ENCODE measurements at places on chromosomes 3 and 15. TPM values are rescaled to one million over a fixed set of nuclear protein-coding genes. Genes with fewer than 3 reads are reported as not detected.

The CNOT10 gene
- 43.2 TPM for polyA plus RNA-seq

DNA sequence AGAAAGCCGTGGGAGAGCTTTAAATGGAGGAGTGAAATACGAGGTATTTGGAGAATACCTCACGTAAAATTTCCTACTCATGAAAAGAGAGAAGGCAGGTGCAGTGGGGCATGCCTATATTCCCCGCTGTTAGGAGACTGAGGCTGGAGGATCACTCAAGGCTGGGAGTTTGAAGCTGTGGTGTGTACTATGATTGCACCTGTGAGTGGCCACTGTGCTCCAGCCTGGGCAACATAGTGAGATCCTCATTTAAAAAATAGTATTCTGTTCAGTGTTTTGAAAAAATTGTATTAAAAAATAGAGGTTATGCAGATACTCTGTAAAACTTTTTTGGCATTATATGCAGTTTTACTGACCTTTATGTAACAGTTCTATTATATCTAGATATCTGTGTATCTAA lies 20.0 kb downstream of the UBE2E1 start:
- no peak for DNase-seq

DNA sequence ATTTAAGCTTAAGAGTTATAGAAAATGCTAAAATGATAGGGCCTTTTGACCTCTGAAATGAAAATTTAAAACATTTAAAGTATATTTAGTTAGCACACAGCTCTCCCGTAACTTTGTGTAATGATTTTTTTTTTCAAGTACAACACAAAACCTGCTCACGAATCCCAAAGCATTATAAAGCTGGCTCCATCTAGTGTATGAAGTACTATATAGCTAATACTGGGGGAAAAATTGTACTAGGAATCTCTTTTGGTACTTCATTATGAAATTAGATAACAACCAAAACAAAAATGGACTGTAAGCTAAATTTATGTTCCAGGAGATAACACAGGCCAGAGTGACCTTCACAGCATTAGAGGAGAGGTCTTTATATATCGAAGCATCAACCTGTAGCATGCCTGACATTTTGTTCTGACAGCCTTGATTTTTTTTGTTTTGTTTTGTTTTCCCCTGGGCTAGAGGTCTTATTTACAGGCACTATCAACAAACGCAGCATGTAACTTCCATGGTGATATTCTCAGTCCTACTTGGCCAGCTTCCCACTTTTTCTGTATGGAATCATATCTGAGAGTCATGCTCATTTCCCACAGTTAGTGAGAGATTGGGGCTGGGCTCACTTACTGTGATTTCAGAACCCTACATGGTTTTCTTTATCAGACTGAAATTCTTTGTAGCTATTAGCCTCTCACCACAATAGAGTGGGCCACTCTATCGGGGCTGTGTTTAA lies 116.3 kb downstream of the MITF start:
- no peak for DNase-seq

DNA sequence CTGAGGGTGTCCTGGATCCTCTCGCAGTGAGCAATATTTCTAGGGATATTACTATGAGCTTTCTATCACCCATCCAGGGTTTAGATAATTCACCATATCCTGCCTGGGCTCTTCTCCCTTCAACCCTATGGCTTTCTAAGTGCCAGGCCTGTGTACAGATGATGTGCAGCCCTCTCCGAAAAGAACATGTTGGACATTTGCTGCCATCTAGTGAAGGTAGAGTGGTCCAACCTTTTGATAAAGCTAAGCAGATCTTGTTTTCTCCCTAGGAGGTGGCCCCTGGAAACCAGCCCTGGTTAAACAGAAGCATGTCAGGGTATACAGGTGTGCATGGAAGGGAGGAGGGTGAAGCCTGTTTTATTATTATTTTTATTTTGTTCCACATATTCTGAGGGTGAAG lies 27.9 kb upstream of the SCN10A start:
- DNase-seq, result peak; percentile 21

GRCh38 chr3:108662142-108662738 lies 72.7 kb downstream of the DZIP3 start:
- peak; percentile 65 for DNase-seq

- no peak for DNase-seq
These were observed 35.0 kb downstream of the PLOD2 start for GRCh38 chr3:146125951-146126350.

GRCh38 chr3:114632757-114633424 lies 339.1 kb downstream of the TIGIT start:
- DNase-seq, result no peak

GRCh38 chr3:123373474-123373987 lies 75.4 kb downstream of the ADCY5 start:
- no peak for DNase-seq

- no peak for DNase-seq
These were observed 36.5 kb downstream of the ATP13A3 start for GRCh38 chr3:194450341-194450740.

DNA sequence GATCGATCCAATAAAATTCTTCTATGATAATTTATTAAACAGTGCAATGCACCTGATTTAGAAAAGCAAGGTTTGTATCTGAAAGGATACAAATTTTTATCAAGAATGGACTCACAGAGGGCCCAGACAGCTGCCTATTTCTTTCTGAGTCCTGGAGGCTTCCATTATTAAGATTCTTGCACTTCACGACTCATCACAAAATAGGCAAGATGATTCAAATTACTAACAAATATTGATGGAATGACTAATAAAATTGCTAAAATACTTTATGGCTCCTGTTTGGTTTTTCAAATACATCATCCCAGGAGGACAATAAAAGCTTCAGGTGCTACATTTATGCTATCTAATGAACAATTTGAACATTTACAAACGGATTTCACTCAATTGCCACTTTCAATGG lies 483.0 kb upstream of the AGTR1 start:
- no peak for DNase-seq

- peak; percentile 41 for DNase-seq
These were observed 101.6 kb downstream of the ZPLD1 start for GRCh38 chr3:102536456-102536855.
